GM23338 (cell line): ENCODE measurements at places on chromosomes 11 and 22. TPM values are rescaled to one million over a fixed set of nuclear protein-coding genes. Genes with fewer than 3 reads are reported as not detected.

DNA sequence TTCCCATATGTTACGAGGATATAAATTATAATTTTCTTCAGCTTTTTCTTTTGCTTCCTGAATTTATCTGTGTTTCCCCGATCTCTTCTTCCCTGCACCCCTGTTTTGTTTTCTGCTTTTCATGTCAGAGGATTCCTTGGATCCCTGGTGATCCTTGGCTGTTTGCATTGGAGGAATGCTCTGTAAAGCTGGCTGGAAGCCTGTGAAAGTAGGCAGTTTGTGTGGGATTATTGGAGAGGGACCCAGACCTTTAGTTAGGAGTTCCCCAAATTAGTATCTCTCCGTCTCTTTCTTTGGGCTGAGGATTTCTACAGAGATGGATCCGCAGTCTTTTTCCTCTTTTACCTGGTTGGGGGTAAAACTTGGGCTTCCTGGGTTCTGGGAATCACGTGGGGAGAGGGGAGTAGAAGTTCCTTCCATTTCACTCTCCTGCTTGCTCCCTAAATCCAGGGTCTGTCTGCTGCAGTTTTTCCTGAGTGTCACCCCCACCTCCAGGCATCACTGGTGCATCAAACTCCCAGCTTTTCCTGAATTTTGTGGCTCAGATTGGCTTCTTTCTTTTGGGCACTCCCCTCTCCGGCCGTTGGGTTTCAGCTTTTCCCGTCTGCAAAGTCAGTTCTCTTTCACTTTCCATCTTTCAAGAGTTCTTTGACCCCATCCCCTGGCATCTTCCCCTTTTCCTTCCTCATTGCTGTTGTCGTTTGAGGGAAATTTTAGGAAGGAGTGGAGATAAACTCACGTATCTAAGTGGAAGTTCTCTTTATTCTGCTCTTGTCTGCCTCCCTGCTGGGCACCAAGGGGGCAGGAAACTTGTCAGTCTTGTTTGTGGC is 79.1 kb upstream of the ALX4 start:
- H3K27me3 ChIP-seq: no peaks in the 10 kb centered on the region
- peak overlapping the region; percentile 41; the same call in 1 of the 2 replicates for H3K4me3 ChIP-seq
- no peak overlapping the region for H3K27ac ChIP-seq
- H3K36me3 ChIP-seq: no peaks in the 10 kb centered on the region
- peaks cover 11% of the 10 kb centered on the region; the same call in 1 of the 2 replicates for H3K4me1 ChIP-seq
- DNase-seq: peak; percentile 15

GRCh38 chr11:35143297-35144135 is 4.5 kb downstream of the CD44 start:
- H3K4me3 ChIP-seq: no peak overlapping the region
- H3K27me3 ChIP-seq: peaks cover 28% of the 10 kb centered on the region
- DNase-seq: no peak
- H3K4me1 ChIP-seq: 0 out of 2 replicates have a peak, but pooled peaks cover 10% of the 10 kb centered on the region

GRCh38 chr11:38219636-38220035 is 1621.6 kb upstream of the RAG2 start:
- H3K27me3 ChIP-seq: no peaks in the 10 kb centered on the region
- no peak for DNase-seq
- no peaks in the 10 kb centered on the region; the same call in 1 of the 2 replicates for H3K36me3 ChIP-seq
- no peak overlapping the region for H3K4me3 ChIP-seq
- no peak overlapping the region for H3K27ac ChIP-seq
- H3K4me1 ChIP-seq: no peaks in the 10 kb centered on the region

DNA sequence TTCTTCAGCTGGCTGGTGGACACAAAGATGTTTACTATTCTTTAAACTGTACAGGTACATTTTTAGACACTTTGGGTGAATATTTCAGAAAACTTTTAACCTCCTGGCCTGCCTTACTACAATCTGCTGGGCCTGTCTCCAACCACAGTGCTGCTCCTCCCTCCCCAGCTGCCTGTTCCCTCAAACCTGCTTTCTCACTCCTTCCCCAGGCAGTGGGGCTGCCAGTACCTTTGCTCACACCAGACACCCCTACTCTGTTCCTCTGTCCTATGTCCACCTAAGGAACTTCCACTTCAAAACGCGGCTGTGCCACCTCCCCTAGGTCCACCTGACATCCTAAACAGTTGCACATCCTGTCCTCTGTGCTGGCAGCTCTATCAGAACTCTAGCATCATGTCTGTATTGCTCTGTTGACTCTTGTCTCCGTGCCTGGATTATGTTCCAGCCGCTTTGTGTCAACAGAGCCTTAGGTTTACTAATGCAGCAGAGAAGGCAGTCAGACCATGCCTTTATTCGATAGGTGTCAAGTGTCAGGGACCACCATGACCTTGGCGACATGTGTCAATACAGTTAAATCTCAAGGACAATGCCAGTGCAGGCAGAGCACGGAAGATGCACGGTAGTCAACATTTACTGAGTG is 13.4 kb downstream of the ZP1 start:
- no peak for DNase-seq
- H3K27me3 ChIP-seq: no peaks in the 10 kb centered on the region

TMEM179B gene
- 15.3 and 17.5 TPM in 2 replicates for total RNA-seq

RIMBP3C gene
- 1.1 and 1.6 TPM in 2 replicates for total RNA-seq

RPLP2 gene
- total RNA-seq: 428 and 518 TPM in 2 replicates
